Stimulated activated CD4-positive, alpha-beta T cell treated with anti-CD3 and anti-CD28 coated beads, Interleukin-4, amount 100 ng/mL, for 24 hours (primary cell): ENCODE measurements at places on chromosomes 2 and 18.

DNA sequence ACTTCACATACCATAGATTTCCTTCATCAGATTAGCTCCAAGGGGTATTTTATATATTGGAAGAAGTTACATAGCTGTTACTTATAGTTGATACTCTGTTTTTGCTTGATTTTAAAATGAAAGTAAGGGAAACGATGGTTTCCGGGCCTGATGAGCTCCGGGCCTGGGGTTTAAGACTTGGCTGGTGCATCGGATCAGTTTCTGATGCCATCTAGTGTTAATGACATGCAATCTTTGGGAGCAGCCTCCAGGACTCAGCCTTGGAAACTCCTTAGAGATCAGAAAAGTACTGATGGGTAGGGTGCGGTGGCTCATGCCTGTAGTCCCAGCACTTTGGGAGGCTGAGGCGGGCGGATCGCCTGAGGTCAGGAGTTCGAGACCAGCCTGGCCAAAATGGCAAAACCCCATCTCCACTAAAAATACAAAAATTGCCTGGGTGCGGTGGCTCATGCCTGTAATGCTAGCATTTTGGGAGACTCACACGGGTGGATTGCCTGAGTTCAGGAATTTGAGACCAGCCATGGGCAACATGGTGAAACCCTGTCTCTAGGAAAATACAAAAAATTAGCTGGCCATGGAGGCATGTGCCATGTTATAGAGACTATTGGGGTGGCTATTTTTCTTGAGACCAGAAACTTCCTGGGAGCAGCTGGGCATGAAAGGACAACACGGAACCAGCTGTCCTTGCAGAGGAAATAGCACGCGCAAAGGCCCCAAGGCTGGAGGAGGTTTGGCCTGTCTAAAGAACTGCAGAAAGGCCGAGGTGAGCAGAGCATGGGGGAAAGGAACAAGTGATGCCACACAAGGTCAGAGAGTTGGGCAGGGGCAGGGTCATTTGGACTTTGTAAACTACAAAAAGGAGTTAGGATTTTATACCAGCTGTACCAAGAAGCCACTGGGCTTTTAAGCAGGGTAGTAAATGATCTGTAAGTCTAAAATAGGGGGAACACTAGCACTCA is 46.9 kb upstream of the CNOT11 start:
- DNase-seq, result peak; percentile 34

DNA sequence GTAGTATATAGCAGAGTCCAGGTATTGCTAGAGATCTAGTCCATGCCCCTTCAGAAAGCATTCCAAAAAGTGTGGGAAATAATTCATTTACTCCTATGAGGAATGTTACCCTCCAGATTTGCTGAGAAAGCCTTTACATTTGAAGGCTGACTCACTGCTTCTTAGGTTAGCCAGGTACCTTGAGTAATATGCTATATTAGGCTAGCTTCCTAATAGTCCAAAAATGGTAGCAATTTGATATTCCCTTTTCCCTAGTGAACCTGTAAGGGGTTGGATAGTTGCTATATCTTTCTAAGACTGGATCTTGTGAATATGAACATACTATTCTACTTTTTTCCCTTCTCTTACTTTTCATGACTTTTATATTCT is 63.6 kb downstream of the SPOPL start:
- DNase-seq, result no peak

- no peak for DNase-seq
Observed at GRCh38 chr2:172336681-172337080, 90.7 kb upstream of the ITGA6 start.

DNA sequence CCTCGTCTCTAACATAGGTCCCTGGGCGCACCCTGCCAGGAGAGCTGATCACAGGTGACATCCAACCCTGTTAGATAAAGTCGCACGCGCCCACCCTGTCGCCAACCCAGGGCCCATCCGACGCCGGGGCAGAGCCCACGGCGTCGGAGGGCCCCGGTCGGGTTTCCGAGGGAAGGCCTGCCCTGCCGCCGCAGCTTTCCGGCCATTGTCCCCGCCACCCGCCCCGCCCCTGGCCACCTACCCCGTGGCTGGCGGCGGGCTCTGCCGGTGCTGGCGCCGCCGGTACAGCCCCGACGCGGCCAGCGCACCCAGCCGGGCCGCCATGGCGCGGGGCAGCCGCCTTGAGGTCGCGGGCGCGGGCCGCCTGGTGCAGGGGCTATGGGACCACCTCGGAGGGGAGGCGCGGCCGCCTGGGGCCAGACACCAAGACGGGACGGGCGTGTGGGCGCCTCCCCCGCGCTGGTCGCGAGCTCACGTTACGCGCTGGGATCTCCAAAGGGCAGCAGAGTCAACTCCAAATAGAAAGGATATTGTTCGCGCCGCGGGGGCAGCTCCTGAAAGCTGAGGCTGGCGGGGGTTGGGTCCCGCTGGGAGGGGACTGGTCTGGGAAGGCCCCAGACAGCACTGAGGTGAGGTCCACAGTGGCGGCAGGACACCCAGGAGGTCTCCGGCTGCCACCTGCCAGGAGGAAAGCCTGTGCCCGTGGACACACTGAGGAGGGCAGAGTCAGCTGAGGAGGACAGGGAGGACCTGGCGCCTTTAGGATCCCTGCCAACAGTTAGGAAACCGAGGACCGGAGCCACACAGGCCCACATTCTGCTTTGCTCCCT is 11.1 kb downstream of the LIMS2 start:
- no peak for DNase-seq

DNA sequence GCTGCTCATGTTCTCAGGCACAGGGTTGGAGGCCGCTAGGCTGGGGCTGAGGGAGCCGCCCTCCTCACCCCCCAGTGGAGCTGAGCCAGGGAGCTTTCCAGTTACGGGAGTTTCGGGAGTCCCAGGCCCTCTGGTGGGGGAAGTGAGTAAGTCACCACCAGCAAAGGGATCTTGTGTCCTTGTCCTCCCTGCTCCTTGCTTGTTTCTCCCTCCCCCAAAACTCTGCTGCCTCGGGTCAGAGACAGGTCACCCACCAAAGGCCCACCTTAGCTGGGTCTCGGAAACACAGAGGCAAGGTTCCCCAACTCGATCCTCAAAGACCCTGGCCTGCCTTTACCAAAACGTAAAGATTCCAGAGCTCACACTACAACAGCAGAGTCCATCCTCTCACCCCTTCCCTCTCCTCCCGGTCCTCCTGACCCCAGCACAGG is 60.5 kb upstream of the POMC start:
- DNase-seq, result peak; percentile 25

DNA sequence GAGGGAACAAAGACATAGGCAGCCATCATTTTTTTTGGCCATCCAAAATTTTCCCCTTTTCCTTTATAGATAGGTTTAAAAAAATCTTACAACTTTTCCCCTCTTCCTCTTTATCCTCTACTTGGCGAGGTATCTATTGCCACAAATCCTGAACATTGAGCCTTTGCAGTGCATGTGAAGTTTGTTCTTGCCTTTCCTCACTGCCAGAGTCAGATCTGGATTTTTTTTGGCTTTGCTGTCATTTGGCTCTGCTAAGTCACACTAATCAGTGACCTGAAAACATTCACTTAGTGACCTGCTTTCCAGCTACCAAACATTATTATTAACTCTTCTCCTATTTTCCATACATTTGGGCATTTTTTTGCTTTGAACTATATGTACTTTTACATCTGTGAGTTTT is 249.2 kb upstream of the ZSWIM2 start:
- no peak for DNase-seq

DNA sequence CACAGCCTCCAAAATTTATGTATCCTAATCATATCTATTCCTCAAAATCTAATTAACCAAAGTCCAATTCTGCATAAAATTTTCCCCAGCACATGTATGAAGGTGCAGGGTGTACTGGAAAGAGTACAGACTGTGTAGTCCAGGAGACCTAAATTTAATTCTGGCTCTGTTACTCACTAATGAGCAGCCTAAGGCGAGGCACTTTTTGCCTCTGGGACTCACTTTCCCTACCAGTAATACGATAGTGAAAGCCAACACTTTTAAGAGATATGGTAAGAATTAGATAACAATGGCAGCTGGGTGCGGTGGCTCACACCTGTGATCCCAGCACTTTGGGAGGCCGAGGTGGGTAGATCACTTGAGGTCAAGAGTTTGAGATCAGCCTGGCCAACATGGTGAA is 177.7 kb downstream of the PIEZO2 start:
- DNase-seq, result no peak

GRCh38 chr2:10686176-10686730 is 3.5 kb downstream of the NOL10 start:
- no peak for DNase-seq

- no peak for DNase-seq
Observed at GRCh38 chr18:22493940-22494339, 76.2 kb upstream of the CTAGE1 start.

DNA sequence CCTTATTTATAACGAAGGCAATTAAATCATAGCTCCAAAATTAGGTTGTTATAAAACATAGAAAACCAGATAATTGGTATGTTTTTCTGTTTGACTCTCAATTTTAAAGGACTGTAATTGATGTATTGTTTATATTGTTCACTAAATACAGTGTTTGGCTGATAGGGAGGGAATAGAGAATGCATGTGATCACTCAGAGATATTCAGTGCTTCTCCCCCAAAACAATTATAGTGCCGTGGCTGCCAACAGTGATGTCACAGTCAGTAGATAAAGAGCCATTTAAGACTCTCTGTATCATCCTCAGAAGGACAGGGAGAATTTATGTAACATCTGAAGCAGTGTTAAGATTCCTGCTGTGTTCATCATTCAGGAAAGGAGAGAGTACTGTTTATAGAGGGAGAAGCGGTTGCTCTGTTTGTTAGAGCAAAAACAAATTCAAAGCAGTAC is 69.6 kb downstream of the PHLPP1 start:
- DNase-seq, result no peak

DNA sequence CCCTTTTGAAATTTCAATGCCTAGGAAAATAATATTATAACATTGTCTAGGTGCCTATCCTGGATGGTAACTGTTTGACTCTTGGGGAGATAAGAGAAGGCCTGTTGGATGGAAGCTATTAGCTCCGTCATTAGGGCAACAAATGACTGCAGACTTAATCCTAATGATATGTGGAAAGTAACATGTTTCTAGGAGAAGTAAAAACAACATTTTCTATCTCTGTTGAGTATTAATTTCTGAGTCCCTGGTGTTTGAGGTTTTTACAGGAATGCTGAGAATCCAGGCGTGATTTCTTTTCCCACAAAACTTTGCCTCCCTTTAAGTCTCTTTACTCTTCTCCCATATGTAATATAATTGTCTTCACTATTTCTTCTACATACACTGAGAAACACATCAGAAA is 159.1 kb downstream of the GALNT1 start:
- DNase-seq, result no peak

GRCh38 chr2:236916651-236917050 is 169.0 kb upstream of the COPS8 start:
- DNase-seq, result no peak

DNA sequence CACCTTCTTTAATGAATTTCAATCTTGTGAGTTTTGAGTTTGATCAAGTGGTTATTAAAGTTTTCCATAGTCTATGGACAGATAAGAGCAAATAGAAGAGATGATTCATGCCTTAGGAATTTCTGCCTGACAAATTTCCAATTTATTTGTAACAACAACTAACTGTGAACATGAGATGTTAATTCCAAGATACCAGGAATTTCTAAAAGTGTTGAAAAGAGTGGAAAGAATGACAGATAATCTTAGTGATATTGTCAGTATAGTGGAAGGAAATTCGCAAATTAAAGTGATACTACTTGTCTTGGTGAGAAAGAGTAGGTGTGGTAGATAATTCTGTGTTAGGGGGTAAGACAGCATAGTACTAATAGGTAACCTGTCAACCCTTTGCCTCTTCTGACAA is 82.4 kb downstream of the AGPS start:
- no peak for DNase-seq

- no peak for DNase-seq
Observed at GRCh38 chr2:127740665-127741288, 39.5 kb downstream of the SFT2D3 start.

- no peak for DNase-seq
Observed at GRCh38 chr18:13280070-13280795, 61.7 kb downstream of the LDLRAD4 start.

DNA sequence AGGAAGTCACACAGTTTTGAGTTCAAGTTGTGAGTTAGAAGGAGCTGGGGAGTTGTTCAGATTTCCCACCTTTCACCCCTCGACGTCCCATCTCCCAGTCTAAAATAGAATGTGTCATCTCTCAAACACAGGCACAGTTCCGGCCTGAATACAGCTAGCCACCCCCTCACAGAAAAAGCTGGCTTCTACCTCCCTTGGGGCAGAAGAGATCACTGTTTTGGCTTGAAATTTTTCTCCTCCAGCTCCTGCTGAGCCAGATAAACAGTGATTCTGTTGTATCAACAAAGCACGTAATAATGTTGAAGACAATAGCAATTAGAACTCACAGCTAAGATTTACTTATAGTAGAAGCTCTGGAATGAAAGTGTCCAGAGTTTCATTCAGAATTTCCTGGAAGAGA is 74.7 kb downstream of the KIAA2012 start:
- DNase-seq, result no peak

DNA sequence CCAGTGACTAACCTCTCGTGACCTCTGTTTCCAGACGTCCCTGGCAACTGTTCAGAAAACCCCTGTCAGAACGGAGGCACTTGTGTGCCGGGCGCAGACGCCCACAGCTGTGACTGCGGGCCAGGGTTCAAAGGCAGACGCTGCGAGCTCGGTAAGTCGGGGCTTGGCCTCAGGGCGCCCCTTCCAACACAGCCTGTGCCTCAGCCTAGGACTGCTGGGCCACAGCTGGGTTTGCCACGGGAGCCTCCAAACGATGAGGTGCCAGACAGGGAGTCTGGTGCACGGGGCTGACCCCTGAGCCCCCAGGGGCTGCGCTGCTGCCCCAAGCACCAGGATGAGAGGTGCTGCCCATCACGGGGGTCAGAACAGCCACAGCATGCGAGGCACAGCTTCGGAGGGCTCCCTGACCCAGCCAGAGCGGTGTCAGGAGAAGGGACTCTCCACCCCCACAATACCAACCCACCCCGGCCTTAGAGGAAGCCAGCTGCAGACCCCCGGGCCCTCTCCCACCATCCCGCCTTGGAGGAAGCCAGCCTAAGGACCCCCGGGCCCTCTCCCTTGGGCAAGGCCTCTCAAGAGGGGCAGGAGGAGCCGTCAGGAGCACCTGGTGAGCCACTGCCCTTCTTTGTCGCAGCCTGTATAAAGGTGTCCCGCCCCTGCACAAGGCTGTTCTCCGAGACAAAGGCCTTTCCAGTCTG is 20.3 kb downstream of the MTERF4 start:
- DNase-seq, result no peak

- no peak for DNase-seq
Observed at GRCh38 chr2:30178618-30179434, 32.0 kb downstream of the YPEL5 start.

DNA sequence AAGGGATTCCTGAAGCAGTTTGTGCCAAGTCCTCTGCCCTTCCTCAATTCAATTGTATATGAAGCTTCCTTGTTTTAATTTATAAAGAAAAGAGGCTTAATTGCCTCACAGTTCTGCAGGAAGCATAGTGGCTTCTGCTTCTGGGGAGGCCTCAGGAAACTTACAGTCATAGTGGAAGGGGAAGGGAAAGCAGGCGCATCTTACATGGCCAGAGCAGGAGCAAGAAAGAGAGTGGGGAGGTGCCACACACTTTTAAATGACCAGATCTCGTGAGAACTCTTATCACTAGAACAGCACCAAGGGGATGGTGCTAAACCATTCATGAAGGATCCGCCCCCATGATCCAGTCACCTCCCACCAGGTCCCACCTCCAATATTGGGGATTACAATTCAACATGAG is 114.2 kb downstream of the SGPP2 start:
- DNase-seq, result no peak

- no peak for DNase-seq
Observed at GRCh38 chr18:51391731-51392130, 194.2 kb upstream of the MEX3C start.

- DNase-seq, result no peak
Observed at GRCh38 chr18:55633032-55633431, 45.0 kb upstream of the TCF4 start.

GRCh38 chr2:218733171-218734021 is 22.8 kb downstream of the TTLL4 start:
- peak; percentile 22 for DNase-seq
